ENCODE measurements at places on chromosomes 3 and 15. TPM values are rescaled to one million over a fixed set of nuclear protein-coding genes. Genes with fewer than 3 reads are reported as not detected.

DNA sequence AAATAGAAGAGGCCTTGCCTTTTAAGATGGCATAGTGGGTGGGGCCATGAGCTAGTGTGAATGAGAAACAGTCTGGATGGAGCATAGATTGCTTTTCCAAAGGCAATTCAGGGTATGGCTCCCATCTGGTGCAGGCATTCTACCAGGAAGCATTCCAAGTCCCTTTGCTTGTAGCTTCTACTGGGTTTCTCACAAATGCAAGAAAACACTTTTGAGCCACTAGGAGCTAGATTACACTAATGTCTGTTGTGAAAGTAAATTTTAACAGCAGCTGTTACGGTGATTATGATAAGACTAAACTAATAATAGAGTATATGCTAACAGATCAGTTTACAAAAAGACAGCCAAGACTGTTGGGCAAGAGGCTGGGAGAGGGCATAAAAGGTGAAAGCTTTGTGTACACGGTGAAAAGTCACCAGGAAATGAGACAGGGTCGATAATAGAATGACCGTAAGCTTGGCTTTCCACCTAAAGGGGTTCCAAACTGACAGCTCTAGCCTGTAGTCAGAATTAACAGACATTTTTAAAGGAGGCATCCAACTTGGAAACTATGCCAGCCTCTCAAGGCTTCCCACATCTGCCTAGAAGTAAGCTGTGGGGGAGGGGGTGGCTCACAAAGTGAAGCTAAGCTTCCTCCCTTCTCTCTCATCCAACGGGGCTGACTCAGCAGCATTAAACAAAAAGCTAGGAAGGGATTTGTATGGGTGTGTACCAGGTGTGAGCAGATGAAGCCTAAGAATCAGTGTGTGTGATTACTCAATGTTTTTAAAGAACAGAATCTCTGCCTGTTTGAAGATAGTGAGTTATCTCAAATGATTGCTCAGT is 61.1 kb upstream of the GPD1L start:
- no peaks in the 10 kb centered on the region for H3K36me3 ChIP-seq
- no peak overlapping the region for H3K27ac ChIP-seq
- no peaks in the 10 kb centered on the region for H3K4me1 ChIP-seq
- DNase-seq, result no peak

DNA sequence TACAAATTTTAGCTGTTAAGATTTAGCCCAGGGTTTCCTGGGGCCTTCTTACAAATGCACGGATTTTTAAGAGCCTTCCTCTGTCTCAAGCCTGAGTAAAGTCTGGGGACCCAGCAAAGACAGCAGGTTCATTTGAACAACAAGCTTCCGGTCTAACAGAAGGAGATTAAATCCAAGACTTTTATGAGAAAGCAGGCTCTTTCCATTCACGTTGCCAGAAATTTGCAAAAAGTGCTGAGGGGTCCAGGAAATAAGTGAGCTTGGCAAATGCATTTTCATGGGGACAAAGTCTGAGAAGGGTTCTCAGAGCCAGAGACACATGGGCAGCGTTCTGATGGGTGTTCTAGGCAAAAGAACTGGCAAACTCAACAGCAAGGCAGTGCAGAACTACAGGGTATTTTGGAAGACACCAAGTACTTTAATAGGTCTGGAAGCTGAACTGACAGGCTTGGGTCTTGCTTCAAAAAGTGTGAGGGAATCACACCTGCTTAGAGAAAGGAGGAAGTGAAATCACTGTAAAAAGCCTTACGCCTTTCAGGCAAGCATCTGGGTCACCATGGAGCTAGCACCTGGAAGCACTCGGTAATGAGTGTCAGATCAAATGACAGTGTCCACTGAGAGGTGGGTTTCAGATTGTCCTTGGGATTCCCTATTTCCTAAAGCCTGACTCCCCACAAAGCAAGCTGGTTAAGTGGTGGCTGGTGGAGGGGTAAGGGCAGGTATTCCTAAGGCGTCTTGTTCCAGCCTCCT is 115.8 kb upstream of the ARHGEF3 start:
- no peak for DNase-seq
- no peaks in the 10 kb centered on the region for H3K27me3 ChIP-seq
- H3K4me3 ChIP-seq, result peak overlapping the region; percentile 91
- peaks cover 43% of the 10 kb centered on the region for H3K4me1 ChIP-seq

DNA sequence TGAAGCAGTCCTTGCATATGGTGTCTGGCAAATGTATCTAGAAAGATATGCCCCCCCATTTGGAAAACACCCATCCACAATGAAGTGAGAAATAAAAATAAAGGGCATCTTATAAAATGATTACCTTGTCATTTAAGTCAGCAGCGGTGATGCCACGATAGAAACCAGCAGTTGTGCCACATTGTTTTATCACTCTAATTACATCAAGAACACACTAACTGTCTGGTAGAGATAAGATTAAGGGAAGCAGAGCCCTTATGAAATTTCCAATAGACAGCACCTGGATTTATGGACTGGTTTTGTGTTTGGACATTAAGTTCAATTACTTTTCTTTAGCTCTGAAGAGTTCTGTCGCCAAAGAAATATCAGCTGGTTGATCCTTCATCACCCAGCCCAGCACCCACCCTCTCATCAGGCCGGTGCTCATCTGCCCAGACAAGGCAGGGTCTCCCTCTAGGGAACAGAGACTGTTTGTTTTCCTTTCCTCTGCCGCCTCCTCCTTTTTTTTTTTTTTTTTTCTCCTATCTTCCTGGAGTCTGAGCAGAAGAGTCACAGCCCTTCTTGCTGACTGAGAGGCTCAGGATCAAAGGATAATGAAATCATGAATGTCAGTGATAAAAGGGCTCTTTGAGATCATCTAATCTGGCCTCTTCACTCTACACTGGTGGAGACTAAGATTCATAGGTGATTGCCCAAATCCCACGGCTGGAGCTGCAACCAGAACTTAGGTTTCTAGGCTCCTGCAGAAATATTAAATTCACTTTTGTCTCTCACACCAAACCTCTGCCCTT is 464.1 kb downstream of the NTRK3 start:
- H3K4me3 ChIP-seq, result no peak overlapping the region
- no peak overlapping the region for H3K27ac ChIP-seq
- peaks cover 10% of the 10 kb centered on the region for H3K27me3 ChIP-seq
- no peak for DNase-seq
- H3K36me3 ChIP-seq, result no peaks in the 10 kb centered on the region

Gene COL7A1
- total RNA-seq, result 1.6 TPM

Gene CD86
- 0.83 TPM for total RNA-seq

- no peak overlapping the region for H3K4me3 ChIP-seq
- no peaks in the 10 kb centered on the region for H3K36me3 ChIP-seq
- H3K4me1 ChIP-seq, result no peaks in the 10 kb centered on the region
- H3K27me3 ChIP-seq, result no peaks in the 10 kb centered on the region
- no peak for DNase-seq
Observed at GRCh38 chr3:148360051-148360450, 337.7 kb upstream of the AGTR1 start.

DNA sequence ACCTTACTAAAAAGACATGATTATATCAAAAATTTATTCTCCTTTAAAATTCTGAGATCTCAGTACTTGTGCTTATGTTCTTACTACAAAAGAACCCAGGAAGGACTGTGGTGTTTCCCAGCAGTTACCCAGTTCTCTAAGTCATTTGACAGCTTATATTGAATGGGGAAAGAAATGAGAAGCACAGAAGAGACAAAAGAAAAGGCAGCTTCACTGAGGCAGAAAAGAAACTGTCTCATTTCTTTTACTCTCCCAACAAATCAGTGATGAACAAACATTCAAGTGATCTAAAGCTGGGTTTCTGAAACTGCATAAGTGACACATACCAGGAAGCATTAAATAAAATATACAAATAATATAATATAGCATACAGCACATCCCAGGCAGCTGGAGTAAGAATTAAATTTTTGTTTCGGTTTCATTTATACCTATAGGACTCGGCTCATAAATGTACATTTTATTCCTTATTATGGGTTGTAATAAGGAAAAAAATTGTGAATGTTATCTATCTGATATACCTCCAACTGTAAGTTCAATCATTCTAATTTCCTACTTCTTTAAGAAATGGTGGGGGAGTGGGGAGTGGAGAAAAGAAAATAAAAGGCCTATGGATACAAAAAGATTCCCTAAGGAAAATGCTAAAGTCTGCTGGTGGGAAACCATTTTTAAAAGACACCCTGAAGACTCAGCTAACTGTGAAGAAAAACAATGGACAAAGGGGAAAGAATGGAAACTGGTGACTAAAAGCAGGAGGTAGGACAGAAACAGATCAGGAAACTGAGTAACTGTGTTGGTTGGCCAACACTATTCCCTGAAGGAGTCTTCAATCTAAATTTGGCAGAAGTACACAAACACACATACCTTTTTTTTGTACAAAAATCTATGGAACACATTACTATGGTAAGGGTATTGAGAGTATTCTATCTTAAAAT is 156.8 kb downstream of the TBC1D5 start:
- H3K27ac ChIP-seq, result no peak overlapping the region
- DNase-seq, result no peak
- H3K4me1 ChIP-seq, result no peaks in the 10 kb centered on the region
- H3K4me3 ChIP-seq, result no peak overlapping the region
- peaks cover 14% of the 10 kb centered on the region for H3K36me3 ChIP-seq
- no peaks in the 10 kb centered on the region for H3K27me3 ChIP-seq

Gene EFCC1
- 0.52 TPM for total RNA-seq

DNA sequence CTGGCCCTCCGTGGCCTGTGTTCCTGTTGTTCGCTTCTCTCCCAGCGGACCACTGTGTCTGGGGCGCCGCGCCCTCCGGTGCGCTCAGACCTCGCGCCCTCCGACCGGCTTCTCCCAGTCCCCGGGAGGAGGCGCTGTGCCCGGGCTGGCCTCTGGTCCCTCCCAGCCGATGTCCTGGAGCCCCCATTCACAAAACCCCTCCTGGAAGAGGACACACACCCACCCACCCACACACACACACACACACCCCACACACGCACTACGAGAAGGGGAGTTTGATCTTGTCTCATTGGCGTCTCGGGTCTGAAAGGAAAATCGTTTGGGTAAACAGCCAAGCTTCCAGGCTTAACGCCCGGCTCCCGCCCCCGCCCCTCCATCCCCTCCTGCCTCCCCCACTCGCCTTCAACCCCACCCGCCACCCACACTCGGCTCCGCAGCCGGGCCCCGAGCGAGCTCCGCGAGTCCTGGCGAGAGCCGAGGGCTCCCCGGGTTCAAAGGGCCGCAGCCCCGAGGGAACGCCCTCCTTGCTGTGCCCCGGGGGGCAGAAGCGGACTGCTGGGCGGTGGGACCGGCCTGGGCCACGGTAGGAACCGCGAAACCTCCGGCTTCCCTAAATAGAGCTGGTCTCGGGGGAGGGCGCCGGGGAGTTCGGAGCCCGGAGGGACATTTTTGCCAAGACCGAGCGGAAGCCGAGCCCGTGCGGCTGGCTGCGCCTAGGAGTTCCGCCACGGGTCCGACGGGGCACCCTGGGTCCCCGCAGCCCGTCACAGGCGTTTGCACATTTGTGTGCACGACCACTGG is 23.6 kb downstream of the NR2F2 start:
- no peak overlapping the region for H3K4me3 ChIP-seq
- H3K27me3 ChIP-seq, result peaks cover 61% of the 10 kb centered on the region
- peaks cover 27% of the 10 kb centered on the region for H3K4me1 ChIP-seq
- no peak overlapping the region for H3K27ac ChIP-seq
- no peaks in the 10 kb centered on the region for H3K36me3 ChIP-seq

Gene CILP
- 0.44 TPM for total RNA-seq

- H3K4me1 ChIP-seq, result peaks cover 64% of the 10 kb centered on the region
- H3K4me3 ChIP-seq, result no peak overlapping the region
- H3K36me3 ChIP-seq, result peaks cover 23% of the 10 kb centered on the region
Observed at GRCh38 chr3:9897408-9898372, 5.0 kb upstream of the IL17RE start.

Gene EPHB3
- not detected for total RNA-seq

GRCh38 chr15:29343229-29343628 is 73.6 kb upstream of the NSMCE3 start:
- no peaks in the 10 kb centered on the region for H3K4me1 ChIP-seq
- no peaks in the 10 kb centered on the region for H3K36me3 ChIP-seq
- H3K27ac ChIP-seq, result no peak overlapping the region
- H3K27me3 ChIP-seq, result no peaks in the 10 kb centered on the region
- no peak overlapping the region for H3K4me3 ChIP-seq
- no peak for DNase-seq

GRCh38 chr15:52677593-52678467 is 1.4 kb downstream of the ATOSA start:
- DNase-seq, result peak; percentile 13
- H3K4me3 ChIP-seq, result peak overlapping the region; percentile 97
- peaks cover 30% of the 10 kb centered on the region for H3K36me3 ChIP-seq

GRCh38 chr15:62691008-62691407 is 351.5 kb upstream of the TPM1 start:
- no peaks in the 10 kb centered on the region for H3K4me1 ChIP-seq
- H3K27me3 ChIP-seq, result peaks cover 3% of the 10 kb centered on the region
- H3K36me3 ChIP-seq, result no peaks in the 10 kb centered on the region
- no peak overlapping the region for H3K4me3 ChIP-seq
- no peak overlapping the region for H3K27ac ChIP-seq

Gene IGSF10
- not detected for total RNA-seq
